ENCODE measurements at places on chromosomes 1 and 21.

DNA sequence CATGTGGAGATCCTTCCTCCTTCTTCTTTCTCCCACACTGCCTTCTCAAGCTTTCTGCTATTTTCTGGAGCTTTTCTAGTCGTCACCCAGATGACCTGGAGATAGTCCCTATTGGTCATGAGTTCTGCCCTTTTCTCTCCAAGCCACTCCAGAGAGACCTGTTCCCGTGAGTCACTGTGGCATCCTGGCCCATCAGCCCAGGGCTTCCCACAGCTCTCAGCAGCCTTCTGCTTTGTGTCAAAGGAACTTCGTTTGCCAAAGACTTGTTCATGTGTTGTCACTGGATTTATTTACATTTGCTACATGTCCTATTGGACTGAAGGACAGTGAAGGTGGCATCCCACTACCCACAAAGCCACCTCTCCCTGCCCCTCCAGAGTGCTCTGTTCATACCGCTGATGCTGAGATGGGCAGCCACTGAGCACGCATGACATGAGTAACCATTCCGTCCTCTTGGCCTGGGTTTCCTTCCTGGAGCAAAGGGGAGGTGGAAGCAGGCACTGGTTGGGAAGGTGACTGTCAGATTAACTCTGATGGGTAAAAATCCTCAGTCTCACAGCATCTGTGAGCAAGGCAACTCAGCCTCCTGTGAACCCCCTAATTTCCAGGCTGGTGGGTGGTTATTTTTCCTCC, 119.2 kb downstream of the EDEM3 start:
- DNase-seq = no peak

- DNase-seq = no peak
Observed at GRCh38 chr1:164586591-164586990, 27.6 kb downstream of the PBX1 start.

- DNase-seq = peak; percentile 41
Observed at GRCh38 chr1:52552505-52553361, at the start of gene TUT4. TUT4 (minus strand) TSS chr1:52553092; CDS start chr1:52526280, 26,812 bp downstream.

GRCh38 chr1:47753808-47754207, 243.4 kb downstream of the TRABD2B start:
- DNase-seq = no peak

DNA sequence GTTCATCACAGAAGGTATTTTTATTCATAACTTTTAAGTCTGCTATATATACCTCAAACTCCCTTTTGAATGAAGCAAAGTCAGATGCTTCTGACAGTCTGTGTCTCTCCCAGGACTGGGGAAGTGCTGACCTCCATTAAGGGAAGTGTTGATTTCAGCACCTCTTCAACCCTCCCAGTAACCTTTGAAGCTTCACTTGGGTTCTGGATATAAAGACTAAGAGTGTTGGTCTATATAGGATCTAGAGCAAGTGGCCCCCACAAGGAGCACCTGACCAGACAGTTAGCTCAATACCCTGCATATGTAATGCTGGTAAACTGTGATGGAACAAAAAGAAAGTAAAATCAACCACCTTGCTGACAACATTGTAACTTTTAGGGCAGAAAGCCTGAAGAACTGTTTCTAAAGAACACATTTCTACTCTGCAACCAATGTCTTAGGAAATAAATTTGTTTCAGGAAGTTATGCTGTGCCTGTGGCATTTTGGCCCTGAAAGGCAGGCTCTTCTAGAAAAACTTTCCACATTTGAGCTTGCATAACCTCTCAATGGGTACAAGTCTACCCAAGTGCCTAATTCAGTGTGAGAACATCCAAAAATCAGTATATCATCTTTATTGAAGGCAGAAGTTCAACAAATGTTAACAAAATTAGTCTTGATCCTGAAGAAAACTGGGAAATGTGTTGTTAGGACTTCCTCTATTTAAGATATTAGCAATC, 865 bp upstream of the PTPN22 start:
- DNase-seq = no peak

- peak; percentile 32 for DNase-seq
Observed at GRCh38 chr1:1283821-1284220, 3.6 kb downstream of the SCNN1D start.

DNA sequence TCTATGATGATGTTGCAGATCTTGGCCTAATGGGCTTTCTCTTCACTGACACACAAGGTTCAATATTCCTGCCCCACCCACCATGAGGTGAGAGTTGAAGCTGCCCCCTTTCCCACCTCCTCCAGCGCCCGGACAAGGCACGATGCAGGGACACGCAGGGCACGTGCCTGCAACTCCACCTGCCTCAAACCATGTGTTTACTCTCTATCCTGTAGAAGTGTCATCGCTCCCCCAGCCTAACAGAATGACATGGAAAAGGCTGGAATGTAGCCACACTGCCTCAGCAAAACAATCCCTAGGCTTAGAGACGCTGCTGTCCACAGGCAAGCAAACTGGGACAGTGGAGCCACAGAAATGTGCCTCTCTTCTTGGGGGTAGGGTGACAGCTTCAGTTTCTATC, 92.9 kb upstream of the SOD1 start:
- no peak for DNase-seq

GRCh38 chr1:230639714-230640209, 2.5 kb upstream of the COG2 start:
- no peak for DNase-seq

- no peak for DNase-seq
Observed at GRCh38 chr1:145991735-145992412, 4.5 kb downstream of the TXNIP start.

GRCh38 chr1:78387201-78387600, 103.6 kb upstream of the PTGFR start:
- no peak for DNase-seq

- no peak for DNase-seq
Observed at GRCh38 chr1:87535551-87535950, 206.9 kb downstream of the LMO4 start.

DNA sequence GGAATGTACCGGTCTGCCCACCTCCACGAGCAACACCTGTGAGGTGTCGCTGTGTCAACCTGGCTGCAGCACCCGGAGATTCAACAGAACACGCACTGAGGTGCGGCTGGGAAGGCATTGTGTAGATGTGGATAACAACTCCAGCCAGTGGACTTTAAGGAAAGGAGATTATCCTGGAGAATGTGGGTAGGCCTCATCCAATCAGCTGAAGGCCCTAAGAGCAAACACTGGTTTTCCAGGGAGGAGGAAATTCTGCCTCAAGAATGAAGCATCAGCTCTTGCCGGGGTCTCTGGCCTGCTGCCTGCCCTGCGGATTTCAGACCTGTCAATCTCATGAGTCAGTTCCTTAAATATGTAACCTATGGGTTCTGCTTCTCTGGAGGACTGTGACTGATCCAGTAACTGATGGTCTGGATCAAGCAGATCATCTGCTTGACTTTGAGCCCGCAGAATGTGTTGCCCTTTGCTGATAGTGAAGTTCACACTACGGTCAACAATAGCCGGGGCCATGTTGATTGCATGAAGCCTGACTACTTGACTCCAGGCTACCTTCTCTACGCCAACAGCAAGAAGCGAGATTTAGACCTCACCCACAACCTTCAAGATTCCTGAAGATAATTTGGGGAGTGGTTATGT, 15.9 kb upstream of the PRDM15 start:
- no peak for DNase-seq

DNA sequence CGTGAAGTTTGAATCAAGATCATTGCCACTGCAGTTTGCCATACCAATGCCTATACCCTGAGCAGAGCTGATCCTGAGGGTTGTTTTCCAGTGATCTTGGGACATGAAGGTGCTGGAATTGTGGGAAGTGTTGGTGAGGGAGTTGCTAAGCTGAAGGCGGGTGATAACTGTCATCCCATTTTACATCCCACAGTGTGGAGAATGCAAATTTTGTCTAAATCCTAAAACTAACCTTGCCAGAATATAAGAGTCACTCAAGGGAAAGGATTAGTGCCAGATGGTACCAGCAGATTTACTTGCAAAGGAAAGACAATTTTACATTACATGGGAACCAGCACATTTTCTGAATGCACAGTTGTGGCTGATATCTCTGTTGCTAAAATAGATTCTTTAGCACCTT, 78.6 kb downstream of the FMN2 start:
- DNase-seq = no peak

DNA sequence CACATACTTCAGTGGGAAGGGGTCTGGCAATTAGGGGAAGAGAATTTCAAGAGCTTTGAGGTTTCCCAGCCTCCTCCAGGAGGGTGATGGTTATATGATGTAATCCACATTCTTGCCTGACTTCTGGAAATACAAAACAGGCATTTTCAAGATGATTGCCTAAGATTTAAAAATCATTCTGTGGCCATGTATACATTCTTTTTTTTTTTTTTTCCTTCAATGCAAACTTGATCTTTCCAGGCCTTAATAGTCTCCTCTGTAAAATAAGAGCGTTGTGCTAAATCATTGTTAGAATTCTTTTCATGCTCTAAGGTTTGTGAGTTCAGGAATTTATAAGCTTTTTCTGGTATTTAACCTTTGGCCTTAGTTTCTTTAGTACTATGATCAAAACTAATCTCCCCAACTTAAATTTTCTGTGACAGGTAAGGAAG, 192.3 kb upstream of the HMCN1 start:
- DNase-seq = peak; percentile 40
